Prostate gland (tissue), 2 donors: ENCODE measurements at places on chromosomes 4 and X. TPM values are rescaled to one million over a fixed set of nuclear protein-coding genes. Genes with fewer than 3 reads are reported as not detected.

GRCh38 chr4:178448372-178449035 is 1006.3 kb upstream of the AGA start:
- H3K27ac ChIP-seq, result no peak overlapping the region
- no peak overlapping the region for H3K4me3 ChIP-seq
- no peaks in the 10 kb centered on the region for H3K27me3 ChIP-seq
- no peaks in the 10 kb centered on the region for H3K36me3 ChIP-seq
- no peaks in the 10 kb centered on the region for H3K4me1 ChIP-seq

GRCh38 chr4:70706044-70706461 is 15.7 kb upstream of the RUFY3 start:
- peak overlapping the region; percentile 92 for H3K27ac ChIP-seq
- peak overlapping the region; percentile 82 for H3K4me3 ChIP-seq
- no peaks in the 10 kb centered on the region for H3K36me3 ChIP-seq

DNA sequence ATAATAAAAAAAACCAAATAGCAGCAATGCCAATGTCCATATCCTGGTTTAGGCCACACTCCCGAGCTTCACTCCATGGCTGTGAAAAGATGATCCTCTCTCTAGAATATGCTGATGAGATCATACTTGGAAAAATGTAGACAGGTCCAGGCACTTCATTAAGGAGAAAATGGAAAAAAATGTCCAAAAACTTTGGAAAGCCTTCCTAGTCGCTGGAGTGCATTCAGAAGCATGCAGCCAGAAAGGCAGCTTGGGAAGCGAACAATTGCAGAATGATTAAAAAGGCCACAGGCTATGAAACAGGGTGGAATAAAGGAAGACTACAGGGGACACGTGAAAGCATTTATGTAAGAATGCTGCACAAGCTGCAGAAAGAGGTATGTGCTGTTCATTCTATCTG is 165.6 kb upstream of the HCCS start:
- H3K27ac ChIP-seq, result no peak overlapping the region
- H3K36me3 ChIP-seq, result no peaks in the 10 kb centered on the region
- H3K4me3 ChIP-seq, result no peak overlapping the region
- H3K27me3 ChIP-seq, result no peaks in the 10 kb centered on the region
- no peaks in the 10 kb centered on the region for H3K4me1 ChIP-seq

- no peak for DNase-seq
- no peaks in the 10 kb centered on the region for H3K27me3 ChIP-seq
- H3K4me1 ChIP-seq, result no peaks in the 10 kb centered on the region
Observed at GRCh38 chr4:4502694-4503311, 39.0 kb downstream of the STX18 start.

DNA sequence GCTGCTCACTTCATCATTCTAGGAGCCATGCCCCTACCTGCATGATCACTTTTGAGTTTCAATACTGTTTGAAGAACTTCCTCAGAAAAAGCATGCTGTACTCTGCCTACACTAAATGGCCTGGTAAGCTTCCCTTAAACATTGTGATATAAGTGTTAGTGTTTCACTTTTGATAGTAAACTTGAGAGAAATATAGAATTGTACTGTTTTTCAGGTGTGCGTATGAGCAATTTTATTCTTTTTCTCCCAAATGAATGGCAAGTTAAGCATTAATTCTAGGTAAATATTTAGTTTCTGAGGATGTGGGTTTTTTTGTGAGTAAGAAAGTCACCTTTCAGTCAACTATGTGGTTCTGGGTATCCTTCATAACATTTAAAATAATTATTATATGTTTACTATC is 484.5 kb downstream of the IL15 start:
- no peaks in the 10 kb centered on the region for H3K4me1 ChIP-seq
- H3K4me3 ChIP-seq, result no peak overlapping the region
- H3K36me3 ChIP-seq, result no peaks in the 10 kb centered on the region
- H3K27me3 ChIP-seq, result no peaks in the 10 kb centered on the region
- no peak overlapping the region for H3K27ac ChIP-seq
- no peak for DNase-seq

GRCh38 chr4:8906991-8907595 is 35.5 kb upstream of the HMX1 start:
- H3K4me1 ChIP-seq, result no peaks in the 10 kb centered on the region
- no peak overlapping the region for H3K4me3 ChIP-seq
- no peak overlapping the region for H3K27ac ChIP-seq
- no peaks in the 10 kb centered on the region for H3K36me3 ChIP-seq
- H3K27me3 ChIP-seq, result peaks cover 9% of the 10 kb centered on the region

IL3RA gene
- 7.2 TPM for total RNA-seq

GPC4 gene
- total RNA-seq, result 8.0 TPM

GRPEL1 gene
- 12.8 TPM for total RNA-seq
